ENCODE measurements at places on chromosomes 2 and 18. TPM values are rescaled to one million over a fixed set of nuclear protein-coding genes. Genes with fewer than 3 reads are reported as not detected.

The SERPINB3 gene
- not detected for total RNA-seq

The TTC32 gene
- 3.4 TPM for total RNA-seq

The CHRND gene
- total RNA-seq = not detected

GRCh38 chr2:199855812-199856211, 4.8 kb upstream of the FTCDNL1 start:
- no peak for DNase-seq

GRCh38 chr18:48485828-48486405, 52.9 kb upstream of the CTIF start:
- DNase-seq = no peak

- no peak for DNase-seq
Measured at GRCh38 chr2:86048888-86049287, 56.8 kb downstream of the POLR1A start.

DNA sequence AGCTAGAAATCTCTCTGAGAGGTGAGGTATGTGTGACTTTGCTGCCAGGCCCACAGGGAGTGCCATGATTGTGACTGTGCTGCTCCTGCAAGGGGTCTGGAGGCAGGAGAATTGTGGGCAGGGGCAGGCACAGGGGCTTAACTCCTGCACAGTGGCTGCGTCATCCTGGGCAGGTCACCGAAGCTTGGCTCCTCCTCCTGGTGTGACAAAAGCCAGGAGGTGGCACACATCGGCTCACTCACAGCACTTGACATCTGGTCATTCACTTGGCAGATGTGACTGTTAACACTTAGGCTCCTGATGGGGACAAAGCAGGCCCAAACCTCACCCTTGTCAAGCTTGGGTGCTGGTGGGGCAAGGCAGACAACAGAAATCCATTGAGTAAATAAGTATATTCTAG, 36.4 kb upstream of the GLI2 start:
- no peak for DNase-seq

The ASB18 gene
- total RNA-seq = 16.3 TPM

GRCh38 chr2:187580462-187581124, 26.4 kb upstream of the TFPI start:
- DNase-seq = no peak

- DNase-seq = no peak
Measured at GRCh38 chr2:29307519-29307918, 192.3 kb downstream of the CLIP4 start.

DNA sequence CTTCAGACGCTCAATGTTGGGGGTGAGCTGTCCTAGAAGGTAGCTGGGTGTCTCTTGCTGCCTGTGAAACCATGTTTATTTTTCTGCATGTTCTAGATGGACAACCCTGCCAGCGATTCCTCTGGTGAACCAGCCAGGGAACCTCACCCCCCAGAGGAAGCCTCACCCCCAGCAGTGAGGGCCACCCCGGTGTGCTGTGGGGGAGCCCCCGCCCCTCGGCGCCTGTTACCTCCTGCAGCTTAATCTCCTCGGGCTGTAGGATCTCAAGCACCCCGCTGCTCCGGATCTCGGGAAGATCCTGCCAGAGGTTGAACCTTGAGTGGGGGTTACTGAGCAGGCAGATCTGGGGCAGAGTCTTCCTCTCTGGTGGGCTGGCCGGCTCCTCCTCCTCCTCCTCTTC, 50.0 kb downstream of the SNORC start:
- no peak for DNase-seq

GRCh38 chr2:144751142-144751905, 231.4 kb upstream of the ZEB2 start:
- no peak for DNase-seq

- no peak for DNase-seq
Measured at GRCh38 chr2:188966079-188966571, 8.0 kb upstream of the COL3A1 start.

DNA sequence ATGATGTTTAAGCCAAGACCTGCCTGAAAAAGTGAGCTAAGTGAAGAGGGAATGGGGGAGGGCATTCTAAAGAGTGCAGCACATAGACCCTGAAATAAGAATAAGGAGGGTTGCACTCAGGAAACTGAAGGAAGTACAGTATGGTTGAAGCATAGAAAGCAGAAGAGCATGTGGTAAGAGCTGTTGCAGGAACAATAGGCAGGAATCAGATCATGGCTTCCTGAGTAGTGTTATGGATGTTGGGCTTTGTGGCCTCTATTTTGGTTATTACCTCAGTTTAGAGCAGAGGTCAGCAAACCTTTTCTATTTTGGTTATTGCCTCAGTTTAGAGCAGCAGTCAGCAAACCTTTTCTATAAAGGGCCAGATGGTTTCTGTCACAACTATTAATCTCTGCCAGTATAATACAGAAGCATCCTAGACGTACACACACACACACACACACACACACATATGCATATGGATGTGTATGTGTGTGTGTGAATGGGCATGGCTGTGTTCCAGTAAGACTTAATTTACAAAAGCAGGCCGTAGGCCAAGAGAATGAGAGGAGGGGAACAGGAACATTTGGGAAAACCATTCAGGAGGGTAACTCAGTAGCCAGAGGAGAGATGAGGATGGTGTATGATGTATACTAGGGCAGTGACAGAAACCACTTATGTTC, 91.1 kb upstream of the MYO3B start:
- DNase-seq = no peak

DNA sequence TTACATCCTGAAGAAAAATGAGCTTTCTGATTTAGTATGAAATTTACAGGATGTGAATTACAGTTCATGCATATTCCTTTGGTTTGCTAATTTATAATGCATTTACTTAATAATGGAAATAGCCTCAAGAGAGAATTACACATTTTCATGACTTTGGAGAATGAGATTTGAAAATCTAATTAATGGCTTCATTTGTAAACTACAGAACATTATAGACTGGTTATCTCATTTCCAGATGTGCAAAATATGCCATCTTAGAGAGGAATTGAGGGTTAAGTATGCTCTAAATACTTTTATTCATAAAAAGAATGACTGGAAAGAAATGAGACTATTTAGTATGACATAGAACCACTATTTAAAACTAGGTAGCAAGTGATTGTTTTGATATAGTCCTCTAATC, 94.2 kb upstream of the DNAJC10 start:
- no peak for DNase-seq

The DNER gene
- 1.8 TPM for total RNA-seq

- no peak for DNase-seq
Measured at GRCh38 chr2:238294393-238295143, 6.2 kb upstream of the PER2 start.

- DNase-seq = no peak
Measured at GRCh38 chr2:108460345-108461037, 11.5 kb downstream of the GCC2 start.

The AP1S3 gene
- not detected for total RNA-seq

DNA sequence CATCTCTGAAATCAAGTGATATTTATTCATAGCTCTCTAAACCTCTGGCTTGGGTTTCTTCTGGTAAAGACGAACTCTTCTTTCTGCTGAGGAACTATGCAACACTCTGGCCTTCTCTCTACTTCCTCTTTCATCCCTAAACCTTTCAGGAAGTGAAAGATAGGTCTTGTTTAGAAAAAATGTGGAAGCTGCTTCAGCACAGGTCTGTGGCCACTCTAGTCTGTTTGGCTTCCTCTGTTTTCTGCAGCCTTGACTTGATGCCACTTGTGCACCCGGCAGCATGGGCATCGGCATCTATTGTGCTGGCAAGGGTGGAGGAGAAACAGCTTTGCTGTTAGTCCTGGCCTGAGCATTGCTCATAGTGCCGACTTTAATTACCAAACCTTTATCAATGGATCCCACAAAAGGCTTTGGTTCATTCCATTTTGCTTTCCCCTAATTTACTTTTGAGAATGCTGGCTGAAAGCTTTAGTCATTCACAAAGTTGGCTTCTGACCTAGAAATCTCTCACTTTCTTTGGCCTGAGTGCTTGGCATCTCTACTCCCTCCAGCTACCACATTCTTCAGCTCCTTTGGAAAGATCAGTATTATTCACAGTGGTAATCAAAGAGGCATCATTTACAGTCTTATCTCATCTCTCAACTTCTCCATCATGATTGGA, 32.0 kb upstream of the GPR39 start:
- no peak for DNase-seq

DNA sequence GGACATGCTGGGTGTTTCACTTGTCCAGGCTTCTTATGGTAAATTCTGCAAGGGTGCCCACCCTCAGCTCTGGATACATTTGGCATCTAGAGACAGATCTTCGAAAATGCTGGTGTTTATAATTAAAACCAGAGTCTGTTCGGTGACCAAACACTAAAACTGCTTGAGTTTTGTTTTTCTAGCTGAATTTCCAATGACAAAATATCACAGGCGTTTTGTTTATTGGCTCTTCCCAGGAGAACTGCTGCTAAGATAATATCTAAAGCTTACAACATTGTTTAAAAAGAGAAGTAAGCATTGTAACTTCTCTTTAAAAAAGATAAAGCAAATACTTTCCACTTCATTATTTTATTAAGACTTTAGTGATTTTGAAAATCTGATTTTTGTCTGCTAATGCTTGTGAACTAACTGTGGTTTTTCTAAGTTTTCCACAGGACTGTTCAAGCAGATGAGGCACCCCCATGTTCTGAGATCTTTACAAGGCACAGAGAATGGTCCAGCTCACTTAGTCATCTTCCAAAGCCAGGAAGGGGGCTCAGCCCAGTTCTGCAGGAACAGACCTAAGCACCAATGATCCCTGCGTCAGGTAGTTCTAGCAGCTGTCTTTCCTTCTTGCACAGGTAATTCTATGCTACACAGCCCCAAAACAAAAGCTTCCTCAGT, 94.8 kb upstream of the LTBP1 start:
- no peak for DNase-seq

The SERPINB4 gene
- not detected for total RNA-seq

The DCDC2C gene
- not detected for total RNA-seq

DNA sequence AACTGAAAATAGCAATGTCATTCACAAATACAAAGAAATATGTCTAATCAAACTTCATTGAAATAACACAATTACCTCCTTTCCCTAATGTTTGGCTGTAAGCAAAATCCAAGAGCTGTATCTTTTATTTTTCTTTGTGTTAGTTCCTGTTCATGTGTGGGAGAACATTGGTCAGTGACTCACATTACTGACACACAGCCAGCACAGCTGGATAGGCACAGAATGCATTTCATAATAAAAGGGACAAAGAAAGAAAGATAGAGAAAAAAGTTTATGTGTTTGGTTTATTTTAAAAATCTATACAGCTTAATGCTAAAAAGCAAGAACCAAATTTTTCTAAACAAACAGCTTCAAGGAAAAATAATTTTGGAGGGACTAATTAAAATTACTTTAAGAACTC, 185.6 kb upstream of the COL3A1 start:
- DNase-seq = peak; percentile 18

The AQP12B gene
- total RNA-seq = not detected

- DNase-seq = no peak
Measured at GRCh38 chr2:181628590-181629585, 28.0 kb downstream of the CERKL start.

DNA sequence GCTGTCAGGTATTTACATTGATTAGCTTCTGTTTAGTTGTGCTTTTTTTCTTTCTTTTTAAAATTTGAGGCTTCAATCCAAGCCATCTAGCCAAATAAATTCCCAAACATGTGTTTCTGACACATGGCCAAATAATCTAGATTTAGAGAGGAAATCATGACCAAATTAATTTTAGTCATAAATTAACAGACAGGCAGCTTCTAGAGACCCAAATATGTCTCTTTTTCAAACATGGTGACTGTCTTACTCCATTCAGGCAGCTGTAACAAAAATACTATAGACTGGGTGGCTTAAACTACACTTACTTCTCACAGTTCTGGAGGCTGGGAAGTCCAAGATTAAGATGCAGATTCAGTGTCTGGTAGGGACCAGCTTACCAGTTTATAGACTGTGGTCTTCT, 23.2 kb upstream of the NAB1 start:
- DNase-seq = no peak

GRCh38 chr2:199302851-199303250, 154.9 kb downstream of the SATB2 start:
- DNase-seq = no peak

- DNase-seq = no peak
Measured at GRCh38 chr2:3654531-3655225, 3.3 kb upstream of the ALLC start.

DNA sequence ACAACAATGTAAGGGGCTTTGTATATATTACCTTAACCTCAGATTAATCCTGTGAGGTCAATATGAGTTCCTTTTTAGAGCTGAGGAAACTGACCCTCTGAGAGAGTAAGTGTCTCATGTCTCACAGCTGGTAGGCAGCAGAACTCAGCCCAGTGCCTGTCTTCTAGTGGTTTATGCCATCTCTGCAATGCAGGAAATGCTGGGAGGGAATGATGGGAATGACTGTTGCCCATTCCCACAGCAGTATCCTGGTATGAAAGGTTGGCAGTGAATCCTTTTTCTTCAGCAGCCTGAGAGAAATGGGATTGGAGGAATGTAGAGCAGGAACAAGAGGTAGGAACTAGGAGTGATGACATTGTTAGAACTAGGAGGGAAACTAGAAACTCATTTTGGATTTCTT, 6.0 kb downstream of the MRPL30 start:
- no peak for DNase-seq

The GPR55 gene
- total RNA-seq = not detected

DNA sequence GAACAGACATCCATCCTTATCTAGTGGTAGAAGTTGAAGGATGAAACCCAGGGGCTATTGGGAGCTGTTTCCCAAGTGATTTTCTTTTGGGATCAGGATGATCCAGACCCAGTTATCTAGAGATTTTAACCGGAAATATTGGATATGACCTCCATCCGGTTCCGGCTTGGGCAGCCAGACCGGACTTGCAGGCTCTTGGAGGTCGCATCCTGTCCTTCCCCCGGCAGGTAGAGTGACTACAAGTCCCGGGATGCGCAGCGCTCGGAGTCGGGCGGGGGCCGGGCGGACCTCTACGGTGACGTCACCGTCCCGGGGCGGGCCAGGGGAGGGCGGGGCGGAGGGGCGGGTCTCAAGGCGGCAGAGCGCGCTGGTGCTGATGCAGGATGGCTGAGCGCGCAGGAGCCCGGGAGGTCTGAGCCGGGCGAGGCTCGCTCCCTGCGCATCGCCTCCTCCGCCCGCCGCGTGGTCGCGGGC, at the start of gene KIF5C:
TSS of gene KIF5C (plus strand) at position 360 of the 474 bp plus-strand sequence. CDS start 391 bp downstream, outside the sequence.
- peak; percentile 76 for DNase-seq

DNA sequence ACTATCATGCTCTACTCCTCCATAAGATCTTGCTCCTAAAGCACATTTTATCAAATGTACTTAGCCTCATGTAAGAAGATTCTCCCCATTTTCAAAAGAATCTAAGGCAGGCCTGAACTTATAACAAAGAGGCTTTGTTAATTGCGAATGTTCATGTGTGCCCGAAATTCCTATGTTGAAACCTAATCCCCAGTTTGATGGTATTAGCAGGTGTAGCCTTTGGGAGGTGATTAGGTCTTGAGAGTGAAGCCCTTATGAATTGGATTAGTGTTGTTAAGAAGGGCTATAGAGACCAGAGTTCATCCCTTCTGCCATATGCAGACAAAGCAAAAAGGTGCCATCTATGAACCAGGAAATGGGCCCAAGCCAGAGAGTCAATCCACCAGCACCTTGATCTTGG, 234.5 kb downstream of the PAX3 start:
- no peak for DNase-seq

DNA sequence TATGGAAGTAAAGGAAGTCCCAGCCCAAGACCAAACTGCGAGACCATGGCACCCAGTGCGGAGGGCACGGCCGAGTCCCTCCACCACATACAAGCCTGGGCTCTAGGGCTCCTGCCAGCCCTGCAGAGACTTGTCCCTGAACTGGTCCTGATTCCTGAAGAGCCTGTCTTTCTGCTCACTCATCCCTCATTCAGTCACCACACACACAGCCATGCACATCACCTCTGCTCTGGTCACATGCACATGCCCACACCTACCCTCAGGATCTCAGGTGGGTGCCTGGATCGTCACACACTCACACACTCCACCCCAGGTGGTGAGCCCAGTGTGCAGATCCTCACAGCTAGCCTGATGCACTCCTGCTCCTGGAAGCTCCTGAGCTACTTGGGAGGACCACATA, 71.4 kb upstream of the LAPTM4A start:
- no peak for DNase-seq

All from heart right ventricle (tissue), 16 donors.